ENCODE measurements at places on chromosomes 6 and 20.
A peak's percentile ranks its signal among the peaks of the same experiment; 100 is the strongest.

GRCh38 chr20:2131366-2131765 lies 29.7 kb downstream of the STK35 start:
- DNase-seq: no peak

- no peak for DNase-seq
Observed at GRCh38 chr6:36387440-36388303, at the start of gene ETV7. Gene ETV7 (minus strand): TSS chr6:36387669. CDS start chr6:36387541, 128 bp downstream.

DNA sequence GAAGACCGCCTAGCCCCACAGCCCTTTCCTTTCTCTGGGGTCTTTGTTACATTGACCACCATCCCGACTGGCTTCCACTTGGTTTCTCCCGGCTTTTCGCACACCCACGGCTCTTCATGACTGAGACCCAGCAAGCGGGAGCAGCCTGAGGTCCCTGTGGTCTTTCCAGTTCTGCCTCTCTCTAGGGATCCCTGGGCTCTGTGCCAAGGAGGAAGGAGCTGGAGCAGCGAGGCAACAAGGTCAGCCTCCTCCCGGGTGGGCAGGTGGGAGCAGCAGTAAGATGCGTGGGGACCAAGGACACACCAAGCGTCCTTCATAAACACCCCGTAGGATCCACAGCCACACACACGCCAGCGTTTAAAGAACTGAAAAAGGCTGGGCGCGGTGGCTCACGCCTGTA lies 29.6 kb upstream of the MRGBP start:
- no peak for DNase-seq

- DNase-seq: no peak
Observed at GRCh38 chr6:31575952-31576685, 754 bp downstream of the TNF start.

DNA sequence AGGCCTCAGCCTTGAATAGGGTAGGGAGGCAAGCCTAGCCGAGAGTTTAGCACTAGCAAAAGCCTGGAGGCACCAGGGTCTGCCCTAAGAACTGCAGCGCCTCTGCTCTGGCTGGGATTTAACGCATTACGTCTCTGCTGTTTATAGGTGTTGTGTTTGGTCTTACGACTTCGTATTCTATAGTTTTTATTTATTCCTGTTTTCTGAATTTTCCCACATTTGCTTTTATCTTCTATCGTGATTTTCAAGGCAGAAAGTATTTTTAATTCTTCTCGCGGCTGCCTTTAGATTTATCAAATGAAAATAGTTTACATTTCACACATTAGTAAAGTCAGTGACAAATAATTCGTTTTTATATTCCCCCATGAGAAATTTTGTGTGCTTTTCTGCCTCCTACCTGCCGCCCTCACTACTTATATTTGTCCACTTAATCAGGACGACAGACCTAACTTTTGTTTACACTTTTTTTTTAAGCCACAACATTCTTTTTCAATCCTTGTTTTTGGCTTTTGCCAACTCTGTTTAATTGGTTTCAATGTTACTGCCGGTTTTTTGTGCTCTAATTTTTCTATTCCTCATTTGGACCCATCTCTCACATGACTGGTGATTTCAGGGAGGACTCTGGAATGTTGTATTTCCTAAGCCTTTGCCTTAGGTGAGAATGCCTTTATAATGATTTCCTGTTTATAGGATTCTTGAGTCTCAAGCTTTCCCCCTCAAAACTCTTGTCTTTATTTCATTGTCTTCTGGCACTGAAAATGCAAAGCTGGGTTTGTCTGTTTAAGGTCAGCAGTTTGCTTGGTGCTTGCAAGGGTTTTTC lies 1.3 kb upstream of the LZTS3 start:
- no peak for DNase-seq

DNA sequence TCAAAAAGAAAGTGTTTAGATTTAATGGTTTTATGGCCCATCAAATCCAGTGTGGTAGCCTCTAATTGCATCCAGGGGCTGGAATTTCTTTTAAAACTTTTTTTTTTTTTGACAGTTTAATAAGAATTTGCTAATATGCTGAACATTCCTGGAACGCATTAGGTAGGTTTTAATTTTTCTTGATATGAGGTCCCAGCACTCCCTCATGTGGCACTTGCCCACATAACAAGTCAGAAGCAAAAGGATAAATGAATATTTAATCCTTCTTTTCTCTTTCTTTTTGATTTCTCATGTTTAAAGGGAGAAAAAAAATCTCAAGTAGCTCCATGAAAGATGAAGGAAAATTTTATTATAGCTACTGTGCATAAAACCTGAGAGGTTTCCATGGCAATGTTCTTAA lies 13.5 kb downstream of the HAO1 start:
- no peak for DNase-seq

DNA sequence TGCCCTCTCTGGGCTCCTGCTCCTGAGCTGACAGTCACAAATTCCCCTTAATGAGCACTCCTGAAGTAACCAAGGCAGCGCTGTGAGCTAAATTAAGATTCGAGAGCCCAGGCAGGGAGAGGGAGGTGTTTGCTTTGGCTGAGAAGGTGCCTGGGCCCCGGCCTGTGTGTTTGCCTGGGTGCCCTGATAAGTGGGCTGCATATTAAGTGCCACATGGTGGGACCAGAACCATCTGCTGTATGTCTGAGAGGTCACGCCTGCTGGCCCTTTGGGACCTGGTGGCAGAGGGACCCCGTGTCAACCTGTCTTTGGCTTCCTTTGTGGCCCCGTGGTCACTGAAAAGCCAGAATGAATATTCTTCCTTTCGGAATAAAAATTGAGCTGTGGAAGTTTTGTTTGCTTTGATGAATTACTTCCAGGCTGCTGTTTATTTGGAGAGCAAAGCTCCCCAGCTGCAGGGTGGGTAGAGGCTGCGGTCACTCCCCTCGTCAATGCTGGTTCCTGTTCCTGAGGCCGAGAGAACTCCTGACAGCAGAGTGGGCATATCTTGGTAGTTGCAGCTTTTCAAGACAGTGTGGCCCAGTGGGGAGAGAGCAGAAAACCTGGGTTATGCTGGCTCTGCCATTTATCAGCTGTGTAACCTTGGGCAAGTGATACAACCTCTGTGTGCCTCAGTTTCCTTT lies 17.5 kb upstream of the KCNK16 start:
- DNase-seq: no peak

DNA sequence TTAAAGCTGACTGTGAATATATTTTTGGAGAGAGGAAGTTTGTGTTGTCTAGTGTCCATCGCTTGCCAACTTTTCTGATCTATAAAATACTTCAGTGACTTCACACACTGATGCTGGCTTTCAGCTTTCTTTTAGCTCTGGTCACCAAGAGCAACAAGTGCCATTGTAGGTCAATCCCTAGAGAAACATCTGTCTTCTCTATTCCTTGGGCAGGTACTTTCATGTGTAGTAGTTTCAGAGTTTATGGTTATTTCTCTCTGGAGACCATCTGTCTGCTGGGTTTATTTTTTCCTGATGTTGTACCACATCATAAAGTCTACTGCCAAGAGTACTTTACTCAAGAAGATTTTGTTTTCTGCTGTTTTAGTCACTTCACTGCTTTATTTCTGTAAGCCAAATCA lies 249.9 kb downstream of the KHDC1L start:
- no peak for DNase-seq

- DNase-seq: no peak
Observed at GRCh38 chr6:140107216-140107615, 732.8 kb upstream of the CITED2 start.

- no peak for DNase-seq
Observed at GRCh38 chr6:149560736-149561135, 5.4 kb upstream of the GINM1 start.

- no peak for DNase-seq
Observed at GRCh38 chr6:2804516-2804915, 37.1 kb downstream of the SERPINB1 start.

GRCh38 chr6:67594366-67594765 lies 1040.7 kb upstream of the ADGRB3 start:
- no peak for DNase-seq

DNA sequence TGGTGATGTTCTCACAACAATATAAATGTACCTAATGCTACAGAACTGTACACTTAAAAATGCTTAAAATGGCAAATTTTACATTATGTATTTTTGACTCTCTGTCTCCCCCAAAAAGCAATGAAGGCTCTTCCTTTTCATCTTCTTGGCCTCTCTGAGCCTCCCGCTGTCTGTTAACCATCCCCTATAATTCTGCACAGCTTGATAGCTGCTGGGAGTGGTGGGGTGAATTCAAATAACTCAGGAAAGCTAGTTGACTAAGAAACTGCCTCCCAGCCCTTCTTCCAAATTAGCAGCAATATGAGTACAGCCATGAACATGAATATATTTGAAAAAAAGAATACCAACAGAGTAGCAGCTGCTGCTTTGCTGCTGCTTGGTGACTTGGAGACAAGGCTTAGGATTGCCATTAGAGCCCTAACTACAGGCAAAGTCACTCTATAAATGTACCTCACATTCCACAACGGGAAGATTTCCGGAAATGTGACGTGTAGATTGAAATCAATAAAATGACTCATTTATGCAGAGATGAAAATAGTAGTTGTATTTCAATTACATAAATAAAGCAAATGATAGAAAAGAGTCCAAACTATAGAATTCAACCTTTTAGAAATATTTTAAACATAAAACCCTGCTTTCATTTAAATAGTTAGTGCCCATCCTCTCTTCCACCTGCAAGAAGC lies 200.1 kb upstream of the HEY2 start:
- no peak for DNase-seq

GRCh38 chr6:23403460-23403859 lies 722.6 kb upstream of the NRSN1 start:
- no peak for DNase-seq

GRCh38 chr20:11170025-11170424 lies 496.2 kb upstream of the JAG1 start:
- DNase-seq: no peak

DNA sequence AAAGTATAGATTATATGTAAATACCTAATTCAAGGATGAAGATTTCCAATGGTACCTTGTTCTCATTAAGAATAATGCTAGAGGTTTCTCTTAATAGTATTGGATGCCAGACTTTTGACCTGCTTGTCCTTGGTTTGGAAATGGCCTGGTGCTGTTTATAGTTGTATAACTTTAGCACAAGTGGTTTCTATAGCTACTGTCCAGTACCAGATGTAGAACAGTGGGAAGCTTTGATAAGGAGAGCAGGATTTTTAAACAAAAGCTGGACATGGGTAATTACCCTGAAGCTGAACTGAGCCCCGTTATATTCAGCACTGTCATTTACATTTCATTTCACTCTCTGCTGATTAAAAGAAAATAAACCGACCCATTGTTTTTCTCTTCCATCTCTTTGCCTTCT lies 43.7 kb downstream of the TRMT11 start:
- no peak for DNase-seq

DNA sequence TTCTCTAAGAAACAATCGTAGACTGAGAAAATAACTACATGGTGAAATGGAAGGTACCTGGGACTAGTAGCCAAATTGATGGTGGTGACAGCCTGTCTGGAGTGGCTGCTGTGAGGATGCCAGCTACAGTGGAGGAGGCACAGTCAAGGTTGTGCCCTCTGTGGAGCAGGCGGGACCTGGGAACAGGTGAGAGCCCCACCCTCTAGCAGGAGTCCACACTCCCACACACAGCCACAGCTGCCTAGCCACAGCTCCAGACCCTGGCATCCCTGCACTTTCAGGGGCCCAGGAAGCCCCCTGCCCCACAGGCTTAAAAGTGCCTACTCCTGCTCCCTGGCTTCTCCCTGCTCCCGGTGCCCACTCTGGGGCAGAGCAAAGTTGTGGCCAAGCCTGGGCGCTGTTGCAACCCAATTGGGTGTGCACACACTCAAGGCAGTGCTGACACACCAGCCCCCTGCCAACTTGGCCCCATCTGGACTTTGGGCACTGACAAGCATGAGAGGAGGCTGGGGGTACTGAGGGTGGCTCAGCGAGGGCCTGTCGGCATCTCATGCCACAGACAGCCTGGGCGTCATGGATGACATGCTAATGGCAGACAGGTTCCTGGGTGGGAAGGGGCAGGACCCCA lies 548.7 kb downstream of the TBC1D32 start:
- DNase-seq: no peak

GRCh38 chr20:58065508-58066361 lies 162.7 kb downstream of the ANKRD60 start:
- no peak for DNase-seq

DNA sequence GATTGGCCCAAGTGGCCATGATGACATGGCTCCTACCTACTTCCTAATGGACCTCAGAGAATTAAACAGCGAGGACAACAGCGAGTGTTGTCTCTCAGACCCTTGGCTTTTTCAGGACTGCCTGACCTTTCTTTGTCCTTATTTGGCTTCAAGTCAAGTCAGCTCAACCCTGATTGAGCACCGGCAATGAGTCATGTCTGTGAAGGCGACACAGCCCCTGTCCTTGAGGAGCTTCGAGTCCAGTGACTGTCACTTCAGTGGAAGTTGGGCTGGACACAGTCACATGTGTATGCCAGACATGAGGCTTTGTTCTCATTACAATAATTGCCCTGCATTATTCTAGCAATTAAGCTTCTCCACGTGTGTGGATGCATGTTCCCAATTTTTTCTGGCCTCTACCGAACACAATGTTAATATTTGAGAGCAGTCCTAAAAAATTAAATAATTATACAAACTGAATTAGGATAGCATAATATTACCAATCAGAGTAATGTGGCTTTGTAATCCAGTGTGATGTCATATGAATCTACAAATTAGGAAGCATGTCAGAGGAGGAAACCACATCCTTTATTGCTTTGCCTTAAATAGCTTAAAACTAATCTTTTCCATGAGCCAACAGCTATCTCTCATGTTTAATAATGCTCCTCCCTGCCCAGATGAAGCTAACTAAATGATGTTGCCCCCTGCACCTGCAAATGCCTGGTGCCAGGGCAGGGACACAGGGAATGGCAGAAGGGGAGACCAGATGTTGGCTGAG lies 178.6 kb downstream of the CDH26 start:
- no peak for DNase-seq

- peak; percentile 12 for DNase-seq
Observed at GRCh38 chr20:21505810-21506530, 7.9 kb downstream of the NKX2-2 start.

DNA sequence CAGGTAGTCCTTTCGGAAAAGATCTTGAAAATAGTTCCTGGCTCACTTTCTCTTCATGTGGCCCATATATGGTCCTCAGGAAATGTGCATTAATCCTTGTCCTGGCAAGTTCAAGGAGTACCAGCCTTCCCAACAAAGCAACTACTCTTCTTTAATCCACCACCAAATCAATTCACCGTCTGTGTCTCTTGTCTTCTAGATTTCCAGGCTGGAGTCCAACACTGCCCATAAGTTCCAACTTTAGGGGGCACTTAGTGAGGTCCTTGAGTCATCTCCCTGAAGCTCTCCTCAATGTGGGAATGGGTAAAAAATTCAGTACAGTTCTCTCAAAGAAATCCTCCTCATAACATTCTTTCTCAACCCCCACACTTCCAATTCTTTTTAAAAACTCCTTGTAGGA lies 6.9 kb upstream of the DAAM2 start:
- no peak for DNase-seq

GRCh38 chr20:53731595-53731994 lies 138.0 kb upstream of the ZNF217 start:
- no peak for DNase-seq
